NCI-H1105 treated with DMSO at 0.1 percent for 48 hours (cell line): ENCODE measurements at places on chromosomes 5 and 9.

DNA sequence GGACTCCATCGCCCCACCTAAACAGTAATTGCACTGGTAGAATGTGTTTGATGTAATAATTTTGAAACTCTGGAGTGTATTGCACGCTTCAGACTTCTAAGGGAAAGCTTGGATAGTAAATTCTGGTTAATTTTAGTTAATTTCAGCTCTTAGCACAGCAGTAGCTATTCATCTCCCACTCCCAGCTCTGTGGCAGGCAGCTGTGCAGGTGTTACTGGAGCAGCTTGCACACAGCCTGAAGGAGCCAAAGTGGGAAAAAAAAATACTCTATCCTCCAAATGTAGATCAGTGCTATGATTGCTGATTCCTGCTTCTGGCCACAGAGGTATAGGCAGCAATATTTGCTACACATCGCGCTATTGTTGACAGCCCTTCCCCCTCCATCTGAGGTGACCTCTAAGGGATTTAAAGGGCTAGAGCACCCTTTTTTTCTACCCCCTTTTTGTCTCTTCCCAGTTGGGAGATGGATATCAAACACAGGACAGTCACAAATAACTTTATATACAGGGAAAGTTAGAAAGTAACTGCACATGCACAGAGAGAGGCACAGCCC, 97.4 kb downstream of the KCTD16 start:
- peak; percentile 22 for DNase-seq

- DNase-seq = no peak
Measured at GRCh38 chr9:121305269-121305994, 37.5 kb downstream of the GSN start.

GRCh38 chr5:65730910-65731309, 8.9 kb downstream of the NLN start:
- DNase-seq = no peak

- DNase-seq = no peak
Measured at GRCh38 chr5:172801179-172801671, 30.2 kb upstream of the DUSP1 start.

DNA sequence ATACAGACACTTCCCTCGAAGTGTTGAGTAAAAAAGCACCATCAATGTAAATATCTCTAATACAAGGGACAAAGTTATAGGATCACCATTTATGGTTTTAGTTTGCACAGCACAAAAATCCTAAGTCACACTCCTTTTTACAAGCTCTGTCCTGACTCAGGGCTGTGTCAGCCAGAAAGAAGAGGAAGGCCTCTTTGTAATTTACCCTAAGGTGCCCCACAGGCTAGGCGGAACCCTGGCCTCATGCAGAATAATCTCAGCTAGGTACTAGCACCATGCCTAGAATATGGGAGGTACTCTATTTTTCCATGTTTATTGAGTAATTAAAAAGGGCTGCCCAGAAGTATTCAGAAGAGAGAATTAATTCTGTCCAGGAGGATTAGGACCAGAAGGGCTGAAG, 36.9 kb downstream of the HAVCR1 start:
- no peak for DNase-seq

GRCh38 chr9:95478335-95478734, 38.4 kb downstream of the PTCH1 start:
- DNase-seq = no peak

DNA sequence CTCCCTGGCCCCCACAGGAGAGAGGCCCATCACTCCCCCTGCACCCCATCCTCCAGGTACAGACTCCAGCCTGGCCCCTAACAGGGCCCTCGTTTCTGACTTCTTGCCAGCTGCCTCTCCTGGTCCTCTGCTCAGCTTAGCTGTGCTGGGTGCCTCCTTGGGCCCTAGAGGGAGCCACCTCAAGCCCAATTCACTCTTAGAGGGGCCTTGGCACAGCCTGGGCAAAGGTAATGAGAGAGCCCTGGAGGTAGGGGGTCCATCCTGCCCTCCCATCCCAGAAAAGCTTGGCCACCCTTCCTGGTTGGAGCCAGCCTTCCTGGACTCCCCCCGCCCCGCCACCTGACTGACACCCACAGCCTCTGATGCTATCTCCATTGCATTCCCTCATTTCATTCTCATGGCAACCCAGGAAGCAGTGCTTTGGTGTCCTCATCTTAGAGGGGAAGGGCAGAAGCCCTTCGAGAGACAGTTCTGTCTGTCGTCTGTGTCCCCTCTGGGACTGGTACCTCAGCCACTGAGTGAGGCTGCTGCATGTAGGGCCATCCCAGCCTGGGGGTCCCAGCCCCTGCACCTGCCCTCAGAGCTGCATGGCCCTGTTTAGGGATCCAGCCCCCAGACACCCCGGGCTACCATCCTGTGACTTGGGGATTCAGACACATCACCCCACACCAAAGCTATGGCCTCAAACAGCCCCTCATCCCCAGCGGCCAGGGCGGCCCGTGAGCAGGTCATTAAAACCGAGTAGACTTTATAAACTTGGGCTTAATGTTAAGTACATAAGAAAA, 95.5 kb downstream of the BARX1 start:
- no peak for DNase-seq

DNA sequence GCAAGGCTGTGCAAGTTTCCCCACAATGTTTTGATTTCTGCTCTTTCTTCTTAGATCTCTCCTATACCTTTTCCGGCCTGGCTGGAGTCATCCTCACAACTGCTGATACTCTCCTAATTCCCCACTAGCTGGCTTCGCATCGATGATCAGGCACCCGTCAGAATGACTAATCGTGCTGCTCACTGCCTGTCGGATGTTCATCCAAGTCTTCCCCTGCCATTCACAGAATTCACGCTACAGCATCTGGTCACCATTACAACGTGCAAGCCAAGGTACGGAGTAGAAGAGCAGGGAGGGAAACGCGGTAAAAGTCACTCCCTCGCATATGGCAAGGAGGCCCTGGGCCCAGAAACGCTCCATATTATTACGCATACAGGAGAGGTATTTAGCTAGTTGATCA, 35.1 kb downstream of the CDH10 start:
- DNase-seq = no peak

- no peak for DNase-seq
Measured at GRCh38 chr5:68730220-68730978, 363.4 kb upstream of the SLC30A5 start.

DNA sequence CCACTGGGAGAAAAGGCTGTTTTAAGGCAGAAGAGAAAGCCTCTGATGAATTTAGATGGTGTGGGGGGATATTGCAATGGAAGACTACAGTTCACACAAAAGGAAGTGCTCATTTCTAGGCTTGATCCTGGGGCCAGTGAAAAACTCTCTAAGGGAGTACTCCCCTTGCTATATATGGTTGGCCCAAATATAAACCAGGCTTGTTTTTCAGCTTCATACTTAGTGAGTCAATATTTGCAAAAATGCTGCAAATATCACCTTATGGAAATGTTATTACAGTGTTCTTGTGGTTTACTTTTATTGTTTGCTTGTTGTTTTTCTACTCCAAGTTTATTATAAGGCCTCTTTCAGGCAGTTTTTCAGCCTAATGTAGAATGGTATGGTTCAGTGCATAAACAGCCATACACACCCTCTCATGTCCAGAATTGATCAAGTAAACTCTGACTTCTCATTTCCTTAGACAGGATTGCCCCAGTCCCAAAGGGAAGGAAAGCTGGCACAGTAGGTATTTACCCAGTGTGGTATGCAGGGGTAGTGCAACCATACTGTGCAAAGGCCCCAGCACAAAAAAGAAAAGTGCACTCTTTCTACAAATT, 115.1 kb downstream of the FEM1C start:
- no peak for DNase-seq

DNA sequence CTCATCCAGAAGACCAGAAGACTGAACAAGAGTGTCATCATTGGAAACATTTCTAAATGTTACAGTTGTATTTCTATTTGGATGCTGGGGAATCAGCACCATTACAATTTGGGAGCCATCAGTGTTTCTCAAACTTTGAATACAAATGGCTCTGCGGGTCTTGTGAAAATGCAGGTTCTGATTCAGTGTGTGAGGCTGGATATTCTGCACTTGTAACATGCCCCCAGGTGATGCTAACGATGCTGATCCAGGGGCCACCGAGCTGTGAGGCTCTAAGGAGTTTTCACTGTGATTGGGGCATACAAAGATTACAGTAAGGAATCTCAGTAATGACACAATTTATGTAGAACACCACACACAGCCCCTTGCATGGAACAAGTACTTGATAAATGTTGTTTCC, 167.7 kb downstream of the ACTL7B start:
- DNase-seq = no peak

DNA sequence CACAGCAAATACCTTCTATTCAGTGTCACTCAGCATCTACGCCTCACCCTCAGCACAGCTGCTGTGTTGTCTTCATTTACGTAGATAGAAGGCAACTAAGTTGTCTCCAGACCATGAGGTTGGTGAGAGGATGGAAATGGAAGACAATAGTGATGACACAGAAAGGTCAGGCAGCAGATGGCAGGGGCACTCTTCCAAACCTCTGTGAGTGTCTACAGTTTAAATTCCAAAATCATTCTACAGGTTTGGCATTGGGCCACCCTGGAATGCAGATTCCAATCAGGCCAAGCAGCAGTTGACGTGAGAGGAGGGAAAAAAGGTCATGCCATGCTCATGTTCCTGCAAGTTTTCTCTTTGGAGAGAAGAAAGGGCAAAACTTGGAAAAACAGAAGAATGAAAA, 68.7 kb upstream of the ADAMTSL1 start:
- no peak for DNase-seq
